ENCODE measurements at places on chromosomes 12 and 14.

DNA sequence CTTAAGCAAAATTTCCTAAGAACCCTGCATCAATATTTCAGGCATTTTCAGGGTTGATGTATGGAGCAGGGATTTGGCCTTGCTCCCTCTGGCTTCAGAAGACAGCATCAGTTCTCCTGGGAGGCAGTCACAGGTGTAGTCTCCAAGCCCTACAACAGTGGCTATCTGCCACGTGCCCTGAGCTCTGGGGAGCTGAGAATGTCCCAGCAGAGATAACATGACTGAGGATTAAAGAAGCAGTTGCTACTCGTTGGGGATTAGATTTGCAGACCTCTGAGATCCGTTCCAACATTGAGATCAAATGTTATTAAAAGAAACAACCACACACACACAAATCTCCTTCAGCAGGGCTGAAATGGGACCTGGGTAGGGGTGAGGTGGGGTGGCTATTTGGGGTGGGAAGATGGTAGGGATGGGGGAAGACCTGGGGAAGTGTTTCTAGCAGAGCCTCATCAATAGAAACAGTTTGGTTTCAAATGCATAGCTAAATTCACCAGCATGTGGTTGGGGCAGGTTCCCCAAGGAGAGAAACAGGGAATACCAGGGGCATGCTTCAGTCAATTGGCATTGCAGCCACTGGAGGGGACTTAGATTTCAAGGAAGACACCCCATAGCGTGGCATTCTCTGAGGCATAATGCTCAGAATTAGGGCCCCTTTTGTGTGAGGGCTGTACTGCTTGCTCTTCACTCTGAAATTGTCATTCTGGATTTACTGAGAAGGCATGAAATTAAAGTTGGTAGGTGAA lies 15.2 kb upstream of the FAM234B start:
- no peak for DNase-seq

DNA sequence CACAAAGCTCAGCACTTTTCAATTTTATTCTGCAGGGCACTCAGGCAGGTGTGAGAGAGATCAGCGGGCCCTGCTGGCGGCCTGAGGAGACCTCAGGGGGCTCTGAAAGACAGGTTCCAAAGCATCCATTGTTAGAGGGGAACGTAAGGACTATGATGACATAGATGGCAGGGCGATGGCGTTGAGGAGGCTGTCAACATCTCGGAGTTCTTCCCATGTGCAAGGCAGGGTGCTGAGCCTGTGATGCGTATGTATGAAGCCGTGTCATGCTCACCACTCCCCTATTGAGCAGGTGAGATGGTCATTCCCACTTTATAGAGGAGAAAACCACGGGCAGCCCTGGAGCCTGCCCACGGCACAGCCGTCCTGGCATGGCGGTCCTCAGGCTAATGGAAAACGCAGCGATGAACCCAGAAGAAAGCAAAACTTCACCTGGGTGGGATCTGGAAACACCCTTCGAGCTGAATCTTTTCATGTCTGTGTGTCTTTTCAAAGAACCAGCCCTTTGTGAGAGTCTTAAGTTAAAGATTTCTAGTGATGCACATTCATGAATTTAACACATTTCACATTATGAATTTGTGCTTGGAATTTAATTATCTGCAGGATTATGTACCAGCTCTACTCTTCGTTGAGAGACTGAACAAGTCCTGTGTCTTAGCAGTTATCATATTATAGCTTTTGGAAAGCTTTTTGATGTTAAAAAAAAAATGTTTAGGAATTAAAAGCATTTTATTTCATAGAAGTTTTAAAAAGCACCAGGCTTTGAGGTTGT lies 64.7 kb downstream of the RIMBP2 start:
- no peak for DNase-seq

GRCh38 chr14:78417532-78417931 lies 247.4 kb downstream of the NRXN3 start:
- no peak for DNase-seq

GRCh38 chr12:108854451-108855283 lies 2.7 kb downstream of the SSH1 start:
- no peak for DNase-seq

DNA sequence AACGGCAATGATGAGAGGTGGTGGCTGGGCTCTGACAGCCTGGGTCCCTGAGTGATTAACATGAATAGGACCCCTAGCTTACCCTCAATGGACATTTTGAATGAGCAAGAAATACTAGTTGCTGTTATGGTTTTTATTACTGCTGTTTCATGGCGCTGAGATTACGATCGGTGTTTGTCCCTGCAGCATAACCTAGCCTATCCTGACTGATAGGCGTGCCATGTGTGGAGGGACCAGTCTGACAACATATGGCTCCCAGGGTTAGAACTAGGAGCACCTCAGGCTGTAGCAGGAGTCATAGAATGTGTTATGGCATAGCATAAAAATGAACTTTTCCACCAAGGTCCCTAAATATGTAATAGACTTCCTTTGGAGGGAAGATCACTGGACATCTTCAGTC lies 137.5 kb upstream of the HIF1A start:
- no peak for DNase-seq

GRCh38 chr14:72513965-72514659 lies 379.8 kb downstream of the DPF3 start:
- peak; percentile 7 for DNase-seq

DNA sequence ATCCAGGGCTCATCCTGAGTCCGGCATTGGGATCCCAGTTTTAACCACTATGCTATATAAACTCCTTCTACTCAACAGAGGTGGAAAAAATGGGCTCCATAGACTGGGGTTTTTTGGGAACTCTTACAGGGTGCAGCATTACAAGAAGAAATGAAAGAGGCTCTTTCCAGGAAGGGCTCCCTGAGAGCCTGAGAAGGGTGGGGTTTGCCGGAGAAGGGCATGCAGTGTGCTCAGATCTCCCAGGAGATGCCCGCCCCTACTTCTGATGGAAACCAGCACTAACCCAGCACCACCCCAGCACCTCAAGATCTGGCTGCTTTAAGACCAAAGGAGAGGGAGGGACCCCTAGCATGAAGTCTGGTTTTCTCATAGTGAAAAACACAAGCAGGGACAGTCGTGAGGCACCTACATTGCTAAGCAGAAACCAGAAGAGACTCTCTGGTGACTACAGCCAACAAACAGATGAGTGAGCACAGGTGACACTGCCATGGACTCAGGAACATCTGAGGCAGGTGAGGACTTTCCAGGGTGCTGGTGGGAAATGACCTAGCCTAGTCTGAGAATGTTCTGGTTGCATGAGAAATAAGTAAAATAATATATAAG lies 43.9 kb upstream of the HSP90B1 start:
- no peak for DNase-seq

GRCh38 chr12:114665411-114666260 lies 18.3 kb downstream of the TBX3 start:
- no peak for DNase-seq

- DNase-seq = no peak
Measured at GRCh38 chr12:1171657-1172408, 180.8 kb downstream of the ERC1 start.

DNA sequence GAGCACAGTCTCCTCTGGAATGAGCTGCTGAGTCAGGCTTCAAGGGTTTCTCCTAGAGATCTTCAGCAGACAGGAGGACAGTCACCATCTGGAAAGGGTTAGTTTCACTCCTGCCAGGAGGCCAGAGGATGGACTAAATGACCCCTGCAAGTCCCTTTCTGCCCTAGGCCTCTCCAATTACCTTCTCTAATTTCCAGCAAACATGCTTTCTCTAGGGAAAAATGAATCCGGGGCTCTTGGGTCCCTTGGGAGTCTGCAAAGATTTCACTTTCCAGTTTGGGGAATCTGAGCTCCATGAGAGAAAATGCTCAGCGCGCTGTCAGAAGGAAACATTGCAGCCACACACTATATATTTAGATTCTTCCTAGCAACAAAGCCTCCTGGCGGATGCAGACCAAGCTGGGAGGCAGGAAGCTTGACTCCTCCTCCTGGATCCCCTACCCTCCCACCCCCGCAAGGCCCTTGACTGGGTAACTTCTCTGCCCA lies 184.4 kb upstream of the CCND2 start:
- no peak for DNase-seq

DNA sequence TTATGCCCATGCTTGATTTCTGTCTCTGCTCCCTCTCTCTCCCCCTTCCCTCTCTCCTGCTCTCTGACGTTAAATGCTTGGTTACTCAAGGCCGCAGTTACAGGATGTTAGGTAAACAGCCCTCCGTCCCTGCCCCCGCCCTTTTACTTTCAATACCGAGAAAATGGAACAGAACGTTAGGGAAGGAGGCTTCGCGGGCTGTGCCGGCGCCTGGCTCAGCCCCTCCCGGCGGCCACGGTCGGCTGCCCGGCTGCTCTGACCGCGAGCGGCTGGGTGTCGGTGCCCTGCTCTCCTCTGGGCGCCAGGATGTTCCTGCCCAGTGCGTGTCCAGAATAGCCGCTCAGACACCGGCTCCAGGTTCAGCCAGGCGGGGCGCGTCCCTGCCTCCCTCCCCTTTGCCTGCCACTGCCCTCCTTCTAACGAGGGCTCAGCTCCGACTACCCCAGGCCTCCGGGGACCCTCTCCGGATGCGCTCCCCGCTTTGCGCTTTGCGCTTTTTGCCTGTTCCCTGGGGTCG lies 166.1 kb downstream of the ADCK1 start:
- no peak for DNase-seq

- no peak for DNase-seq
Measured at GRCh38 chr12:25433581-25434325, 119.3 kb downstream of the LMNTD1 start.

DNA sequence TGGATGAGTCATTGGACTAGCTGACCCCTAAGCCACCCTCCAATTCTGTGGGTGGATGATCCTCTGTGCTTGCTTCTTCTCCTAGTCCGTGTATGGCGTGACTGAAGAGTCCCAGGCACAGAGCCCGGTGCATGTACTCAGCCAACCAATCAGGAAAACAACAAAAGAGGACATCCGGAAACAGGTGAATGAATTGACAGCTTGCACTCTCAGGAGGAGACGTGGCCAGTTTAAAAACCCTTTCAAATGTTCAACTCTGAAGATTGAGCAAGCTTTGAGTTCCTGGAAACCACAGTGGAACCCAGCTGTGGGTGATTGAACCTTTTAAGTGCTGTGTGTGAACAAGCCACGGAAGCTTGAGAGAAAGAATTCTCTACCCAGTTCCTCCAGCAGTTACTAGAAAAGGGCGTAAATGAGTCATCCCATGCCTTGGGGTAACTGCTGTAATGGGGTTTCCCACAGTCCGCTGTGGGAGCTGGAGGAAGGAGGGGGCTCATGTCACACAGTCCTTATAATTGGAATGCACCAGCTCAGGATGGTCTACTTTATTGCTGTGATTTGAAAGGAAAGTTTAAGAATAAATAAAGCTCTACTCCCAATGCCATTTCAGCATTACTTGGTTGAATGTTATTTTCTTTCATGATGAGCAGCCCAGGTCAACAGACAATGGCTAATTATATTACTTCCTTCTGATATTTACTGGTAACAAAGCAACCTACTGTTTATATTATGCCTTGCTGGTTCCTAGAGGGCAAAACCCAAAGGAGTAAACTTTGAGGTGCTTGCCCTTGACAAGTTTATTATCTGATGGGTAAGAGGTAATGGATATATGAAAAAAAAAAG lies 417.0 kb downstream of the DPF3 start:
- DNase-seq = peak; percentile 38

DNA sequence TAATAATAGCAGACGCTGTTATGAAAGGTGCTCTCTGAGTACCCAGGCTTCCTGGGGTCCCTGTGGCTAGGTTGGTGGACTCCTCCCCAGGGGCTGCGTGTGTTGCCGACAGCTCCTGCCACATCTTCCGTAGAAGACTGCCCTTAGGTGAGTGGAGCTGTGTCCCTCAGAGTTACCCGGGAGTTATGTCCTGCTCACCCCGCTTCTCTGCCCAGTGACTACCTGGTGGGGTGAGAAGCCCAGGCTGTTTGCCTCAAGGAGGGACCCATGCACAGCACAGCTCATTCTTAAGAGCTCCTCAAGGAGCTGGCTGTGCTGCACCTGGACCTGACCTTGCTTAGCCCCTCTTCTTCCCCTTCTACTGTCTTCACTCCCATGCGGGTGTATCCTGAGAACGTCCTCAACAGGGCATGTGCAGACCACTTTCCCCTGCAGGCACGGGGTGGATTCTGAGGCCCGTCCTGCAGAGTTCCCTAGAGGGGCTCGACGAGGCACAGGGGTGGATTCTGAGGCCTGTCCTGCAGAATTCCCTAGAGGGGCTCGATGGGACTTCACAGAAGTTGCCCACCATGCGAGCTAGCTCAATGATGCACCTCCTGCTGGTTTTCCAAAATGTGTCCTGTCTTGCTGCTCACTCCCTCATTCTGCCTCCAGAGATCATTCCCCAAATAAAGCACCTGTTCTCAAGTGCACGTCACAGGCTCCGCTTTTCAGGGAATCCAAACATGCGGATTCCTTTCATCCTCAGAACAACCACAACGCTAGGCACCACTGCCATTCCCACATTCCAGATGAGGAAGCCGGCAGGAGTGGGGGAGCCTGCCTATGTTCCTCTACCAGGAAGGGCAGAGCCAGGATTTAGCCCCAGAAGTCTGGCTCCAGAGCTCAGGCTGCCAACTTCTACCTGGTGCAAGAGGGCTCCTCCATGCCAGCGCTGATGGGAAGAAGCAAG lies 231.9 kb downstream of the GLT1D1 start:
- DNase-seq = no peak

DNA sequence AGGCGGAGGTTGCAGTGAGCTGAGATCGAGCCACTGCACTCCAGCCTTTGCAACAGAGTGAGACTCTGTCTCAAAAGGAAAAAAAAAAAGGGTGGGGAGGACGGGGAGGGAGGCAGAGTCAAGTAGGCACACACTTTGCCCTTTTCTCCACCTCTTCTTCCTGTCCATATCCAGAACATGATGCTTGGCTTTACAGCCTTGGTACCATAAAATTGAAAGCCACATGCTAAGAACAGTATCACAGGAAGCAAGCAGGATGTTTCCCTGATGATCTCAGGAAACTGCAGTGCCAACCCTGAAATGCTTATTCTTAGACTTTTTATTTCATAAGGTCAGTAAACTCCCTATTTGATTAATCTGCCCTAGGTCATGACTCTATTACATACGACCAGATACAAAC lies 32.5 kb upstream of the YAF2 start:
- no peak for DNase-seq

GRCh38 chr12:53552361-53553327 lies 45.4 kb upstream of the NPFF start:
- DNase-seq = no peak

DNA sequence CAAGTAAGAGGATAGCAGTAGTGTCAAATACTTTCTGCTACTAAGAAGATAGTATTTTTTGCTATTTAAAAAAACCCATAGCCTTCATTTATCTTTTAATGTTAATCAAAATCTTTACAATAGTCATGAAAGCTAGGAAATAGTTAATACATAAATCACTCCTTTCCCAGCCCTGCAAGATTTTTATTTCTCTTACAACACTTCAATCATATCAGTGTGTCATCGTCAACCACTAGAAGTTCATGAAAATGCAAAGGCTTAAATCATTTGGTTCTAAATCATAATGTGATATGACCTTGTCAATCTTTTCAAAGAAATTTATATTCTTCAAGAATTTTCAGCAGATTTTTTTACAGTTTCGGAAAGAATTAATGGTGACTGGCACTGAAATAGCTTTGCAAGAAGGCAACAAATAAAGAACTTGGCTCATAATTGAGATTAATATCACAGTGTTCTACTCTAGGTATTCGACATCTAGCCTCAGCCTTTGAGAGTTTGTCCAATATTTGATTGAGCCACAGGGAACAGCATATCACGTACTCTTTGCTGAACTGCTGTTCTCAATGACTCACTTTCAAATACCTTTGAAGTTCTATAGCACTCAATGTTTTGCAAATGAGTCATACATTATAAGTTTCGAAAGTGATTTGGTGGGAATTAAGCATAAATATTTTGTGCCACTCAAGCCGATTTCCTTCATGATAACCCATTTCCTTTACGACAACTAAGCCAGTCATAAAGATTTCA lies 384.0 kb upstream of the FOXG1 start:
- DNase-seq = no peak

- no peak for DNase-seq
Measured at GRCh38 chr12:47038270-47038748, 41.1 kb upstream of the PCED1B start.
